ENCODE measurements at places on chromosomes 7 and 10.

- peak; percentile 34 for DNase-seq
Measured at GRCh38 chr10:124837687-124838086, 36.1 kb downstream of the ABRAXAS2 start.

DNA sequence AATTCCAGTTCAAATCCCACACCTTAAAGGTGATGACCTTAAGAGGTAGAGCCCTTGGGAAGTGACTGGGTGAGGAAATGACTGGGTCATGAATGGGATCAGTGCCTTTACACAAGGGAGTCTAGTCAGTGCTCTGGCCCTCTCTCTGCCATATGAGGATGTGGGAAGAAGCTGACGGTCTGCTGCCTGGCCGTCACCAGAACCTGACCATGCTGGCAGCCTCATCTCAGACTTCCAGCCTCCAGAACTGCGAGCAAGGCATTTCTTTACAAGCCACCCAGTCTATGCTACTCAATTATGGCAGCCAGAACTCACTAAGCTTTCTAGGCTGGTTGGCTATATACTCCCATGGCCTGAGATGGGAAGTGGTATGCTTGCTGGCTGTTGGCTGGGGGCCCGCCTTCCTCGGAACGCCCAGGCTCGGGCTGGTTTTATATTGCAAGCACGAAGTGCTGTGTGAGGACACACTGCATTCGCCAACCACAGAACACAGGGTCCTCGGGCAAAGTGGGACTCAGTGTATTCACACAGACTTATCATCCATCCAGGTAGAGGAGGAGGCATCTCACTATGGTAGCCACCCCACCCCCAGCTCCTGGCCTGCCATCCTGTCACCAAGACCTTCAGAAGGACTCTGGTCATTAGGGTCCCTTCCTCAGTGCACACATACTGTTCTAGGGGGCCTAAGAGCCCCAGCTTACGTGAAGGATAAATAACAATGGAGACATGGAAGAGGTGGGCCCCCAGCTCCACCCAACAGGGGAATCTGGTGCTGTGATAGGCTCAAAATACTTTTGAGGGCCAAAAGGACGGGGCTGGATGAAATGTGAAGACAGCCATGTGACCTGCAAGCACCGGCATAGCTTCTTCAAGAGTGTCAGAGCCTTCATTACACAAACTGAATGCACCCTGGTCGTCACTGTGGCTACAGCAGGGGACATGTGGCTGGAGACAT lies 49.0 kb downstream of the ZRANB1 start:
- no peak for DNase-seq

- DNase-seq: no peak
Measured at GRCh38 chr10:125961743-125962142, 65.4 kb downstream of the FANK1 start.

GRCh38 chr7:90492250-90492649 lies 22.8 kb downstream of the PTTG1IP2 start:
- no peak for DNase-seq

- DNase-seq: no peak
Measured at GRCh38 chr7:44845451-44845850, 2.4 kb downstream of the H2AZ2 start.

GRCh38 chr7:44519546-44519945 lies 21.6 kb downstream of the NPC1L1 start:
- DNase-seq: no peak

- no peak for DNase-seq
Measured at GRCh38 chr10:102668326-102669107, 24.2 kb downstream of the TRIM8 start.

Measured in SK-N-SH (cell line).